ENCODE measurements at places on chromosomes 5 and 9.

DNA sequence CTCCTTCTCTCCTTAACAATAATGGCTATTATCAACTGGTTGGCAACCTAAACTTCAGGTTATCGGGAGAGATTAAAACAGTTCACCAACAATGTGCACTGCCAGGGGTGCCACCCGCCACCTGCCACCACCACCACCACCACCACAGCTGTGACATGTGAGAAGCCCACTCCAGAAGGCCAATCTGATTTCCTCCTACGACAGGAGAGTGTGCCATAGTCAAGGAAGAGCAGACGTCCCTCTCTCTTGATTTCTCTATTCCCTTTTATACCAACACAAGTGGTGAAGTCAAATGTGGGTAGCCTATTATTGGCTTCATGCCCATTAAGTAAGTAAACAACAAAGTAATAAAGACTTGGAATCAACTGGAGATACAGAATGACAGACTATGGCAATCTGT is 22.4 kb downstream of the GNAQ start:
- no peak for DNase-seq

GRCh38 chr5:78647838-78648358 is 674 bp downstream of the LHFPL2 start:
- DNase-seq, result no peak

DNA sequence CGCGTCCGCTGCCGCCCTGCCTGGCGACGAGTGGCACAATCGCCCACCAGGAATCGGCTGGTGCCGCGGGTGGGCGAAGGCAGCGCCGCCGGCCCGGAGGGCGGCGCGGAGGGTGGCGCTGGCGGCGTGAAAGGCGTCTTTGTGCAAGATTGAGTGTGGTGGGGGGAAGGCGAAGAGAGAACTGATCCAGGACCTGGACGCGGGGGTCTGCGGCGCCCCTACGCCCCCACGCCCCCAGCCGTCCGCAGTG is 4.6 kb upstream of the RGMB start:
- no peak for DNase-seq

DNA sequence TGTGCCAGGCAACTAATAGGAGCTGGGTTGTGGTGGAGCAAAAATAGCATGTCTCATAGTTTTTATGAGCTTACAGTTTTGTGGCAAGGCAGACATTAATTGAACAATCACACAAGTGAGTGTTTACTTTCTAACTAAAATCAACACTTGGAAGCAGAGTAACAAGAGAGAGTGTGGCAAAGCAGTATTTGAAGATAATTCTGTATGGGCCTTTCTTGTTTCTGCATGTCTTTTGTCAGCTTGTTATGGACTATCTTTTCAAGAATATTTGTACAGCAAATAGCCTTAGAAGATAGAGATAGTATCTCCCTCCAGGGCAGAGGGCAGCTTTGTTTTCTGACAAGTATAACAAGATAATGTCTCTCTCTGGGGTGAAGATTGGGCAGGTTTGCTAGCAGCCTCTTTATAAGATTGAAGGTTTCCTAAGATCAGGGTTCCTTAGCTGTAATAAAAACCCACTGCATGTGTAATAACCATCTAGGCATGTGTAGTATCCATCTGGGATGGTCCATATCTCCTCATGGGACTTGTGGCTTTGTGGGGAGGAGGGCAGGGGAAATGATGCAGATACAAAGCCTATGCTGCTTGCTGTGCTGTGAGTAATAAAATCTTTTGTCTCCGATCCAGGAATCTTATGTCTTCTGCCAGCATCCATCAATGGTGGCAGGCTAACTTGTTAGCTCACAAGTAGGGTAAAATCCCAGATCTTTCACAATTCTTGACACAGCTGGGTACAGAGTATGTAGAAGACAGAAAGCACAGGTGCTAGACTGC is 479.9 kb downstream of the KDM4C start:
- no peak for DNase-seq

DNA sequence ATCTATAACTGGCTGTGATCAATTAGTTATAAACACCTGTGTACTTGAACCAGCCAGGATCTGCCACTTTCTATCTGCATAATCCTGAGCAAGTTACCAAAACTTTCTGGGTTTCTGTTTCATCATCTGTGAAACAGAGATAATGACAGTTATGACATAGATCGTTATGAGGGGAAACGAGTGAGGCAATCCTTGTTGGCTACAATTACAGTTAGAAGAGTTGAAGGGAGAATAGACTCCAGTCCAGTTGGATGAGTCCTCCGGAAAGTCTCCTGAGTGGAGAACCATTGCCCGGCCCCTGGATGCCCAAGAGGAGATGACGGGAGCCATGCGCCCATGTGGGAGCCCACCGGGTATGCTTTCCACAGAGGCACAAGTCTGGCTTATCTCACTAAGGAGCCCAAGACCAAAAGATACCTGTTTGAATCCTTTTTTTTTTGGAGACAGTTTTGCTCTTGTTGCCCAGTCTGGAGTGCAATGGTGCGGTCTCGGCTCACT is 4.5 kb downstream of the PDE6A start:
- peak; percentile 60 for DNase-seq

DNA sequence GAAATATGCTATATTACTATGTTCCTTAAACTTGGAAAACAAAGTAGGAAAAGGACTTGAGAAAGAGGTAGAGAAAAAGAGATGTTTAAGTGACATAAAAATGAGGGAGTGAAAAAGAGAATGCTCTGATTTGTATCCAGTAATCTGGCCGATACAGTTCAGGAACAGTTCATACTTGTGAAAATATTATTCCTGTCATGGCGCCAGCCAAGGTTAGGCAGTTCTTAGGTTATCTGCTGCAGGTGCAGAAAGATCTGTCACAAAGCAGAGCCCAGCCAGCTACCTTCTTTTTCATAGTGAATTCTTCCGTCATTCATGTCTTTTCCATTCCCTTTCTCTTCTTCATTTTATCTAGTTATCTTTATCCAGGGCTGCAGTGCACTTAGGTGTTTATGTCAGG is 256.3 kb downstream of the ADAMTSL1 start:
- no peak for DNase-seq

- DNase-seq, result no peak
Measured at GRCh38 chr5:111404270-111404769, 108.0 kb downstream of the STARD4 start.

GRCh38 chr5:69271376-69271775 is 36.7 kb downstream of the CDK7 start:
- DNase-seq, result no peak

- DNase-seq, result no peak
Measured at GRCh38 chr9:69292078-69292477, 32.9 kb upstream of the ENTREP1 start.

Measured in activated CD4-positive, alpha-beta T cell treated with anti-CD3 and anti-CD28 coated beads, Interleukin-2, Interleukin-6, amounts not matched to agents 100 ng/mL and 50 ng/mL, durations not matched to agents 16 hours and 8 hours (primary cell).